ENCODE measurements at places on chromosomes 7 and 10.
A peak's percentile ranks its signal among the peaks of the same experiment; 100 is the strongest.

DNA sequence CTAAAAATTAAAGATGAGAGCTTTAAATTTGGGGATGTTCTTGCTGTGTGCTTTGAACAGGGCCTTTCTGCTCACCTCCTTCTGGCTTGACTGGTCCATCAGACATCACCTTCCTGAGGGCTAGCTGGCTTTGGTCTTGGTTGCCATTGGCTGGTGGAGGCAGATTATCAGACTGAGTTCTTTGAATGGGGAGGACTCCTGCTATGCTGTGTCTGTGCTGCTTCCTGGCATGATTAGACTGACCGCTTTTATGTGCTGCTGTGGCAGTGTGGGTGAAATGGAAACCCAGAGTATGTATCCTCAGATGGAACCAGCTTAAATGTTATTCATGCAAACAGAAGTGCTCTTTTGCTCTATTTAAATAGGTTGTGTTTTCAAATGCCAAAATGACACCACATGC is 341.6 kb downstream of the PCLO start:
- DNase-seq, result no peak

GRCh38 chr7:134153493-134154136 is 26.5 kb downstream of the LRGUK start:
- DNase-seq, result no peak

GRCh38 chr7:81013083-81013817 is 94.4 kb upstream of the SEMA3C start:
- DNase-seq, result no peak

GRCh38 chr7:76259124-76260093 is 43.1 kb upstream of the HSPB1 start:
- peak; percentile 56 for DNase-seq

DNA sequence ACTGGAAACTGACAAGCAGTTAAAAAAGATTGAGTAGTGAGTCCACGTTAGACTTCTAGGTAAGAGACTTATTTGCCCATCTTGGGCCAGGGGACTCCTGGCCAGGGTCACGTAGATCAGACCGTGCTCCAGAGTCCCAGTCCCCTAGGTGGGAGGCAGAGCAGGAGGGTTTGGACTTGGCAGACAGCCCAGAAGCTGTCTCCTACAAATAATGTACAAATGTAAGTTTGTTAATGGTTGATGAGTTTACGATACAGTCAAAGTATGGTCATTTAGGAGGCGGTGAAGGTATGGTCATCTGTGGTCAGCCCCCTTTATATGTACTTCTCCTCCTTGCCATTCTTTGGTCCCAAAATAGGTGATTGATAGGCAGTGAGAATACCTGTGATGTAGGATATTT is 28.2 kb downstream of the INPP5F start:
- no peak for DNase-seq

DNA sequence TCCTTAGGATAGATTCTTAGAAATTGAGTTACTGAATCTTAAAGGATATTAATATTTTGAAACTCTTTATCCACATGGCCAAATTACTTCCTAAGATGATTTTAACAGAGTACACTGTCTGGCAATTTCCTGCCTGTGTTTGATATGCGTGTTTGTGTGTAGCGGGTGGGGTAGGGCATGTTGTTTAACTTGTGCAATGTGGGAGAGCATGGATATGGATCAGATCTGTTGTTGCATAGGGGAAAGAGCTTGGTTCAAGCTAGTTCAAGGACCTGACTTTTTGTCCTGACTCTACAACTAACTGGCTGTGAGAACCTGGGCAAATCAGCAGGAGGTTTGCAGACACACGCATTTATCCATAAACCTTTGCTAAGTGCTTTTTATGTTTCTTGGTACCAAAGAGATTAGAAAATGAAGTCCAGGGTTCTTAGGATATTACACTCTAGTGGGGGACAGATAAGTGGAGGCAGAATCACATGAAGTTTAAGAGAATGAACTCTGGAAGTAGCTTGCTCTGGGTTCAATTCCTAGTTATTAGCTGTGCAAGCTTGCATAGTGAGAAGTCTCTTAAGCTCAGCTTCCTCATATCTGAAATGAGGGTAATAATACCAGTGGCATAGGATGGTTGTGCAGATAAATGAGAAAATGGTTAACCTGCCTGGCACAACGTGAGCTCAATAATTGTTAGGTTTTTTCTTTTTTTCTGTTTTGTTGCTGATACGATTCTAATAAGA is 96.3 kb upstream of the PRR15 start:
- DNase-seq, result no peak

DNA sequence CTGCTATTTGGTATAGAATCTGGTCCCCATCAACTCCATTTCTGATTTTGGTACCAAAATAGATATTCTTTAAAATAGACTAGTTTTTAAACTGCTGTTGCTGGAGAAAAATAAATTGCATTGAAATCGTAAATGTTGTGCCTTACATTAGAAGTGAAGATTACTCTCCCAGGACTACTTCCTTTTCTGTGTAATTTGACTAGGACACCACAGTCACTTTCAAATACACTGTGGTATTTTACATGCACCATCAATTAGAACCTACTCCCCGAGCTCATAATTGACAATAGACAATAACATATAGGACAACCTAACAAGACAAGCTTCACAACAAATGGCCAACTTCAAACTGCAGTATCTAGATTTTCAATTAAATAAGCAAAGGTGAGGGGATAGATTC is 211.5 kb downstream of the DGKB start:
- DNase-seq, result no peak

- no peak for DNase-seq
Measured at GRCh38 chr10:12466704-12467305, 117.5 kb downstream of the CAMK1D start.
